GM23338 (cell line): ENCODE measurements at places on chromosomes 6 and 20. TPM values are rescaled to one million over a fixed set of nuclear protein-coding genes. Genes with fewer than 3 reads are reported as not detected.

HNF4A gene
- not detected in 2 replicates for total RNA-seq

EYA2 gene
- 0.16 and 0.56 TPM in 2 replicates for total RNA-seq

DNA sequence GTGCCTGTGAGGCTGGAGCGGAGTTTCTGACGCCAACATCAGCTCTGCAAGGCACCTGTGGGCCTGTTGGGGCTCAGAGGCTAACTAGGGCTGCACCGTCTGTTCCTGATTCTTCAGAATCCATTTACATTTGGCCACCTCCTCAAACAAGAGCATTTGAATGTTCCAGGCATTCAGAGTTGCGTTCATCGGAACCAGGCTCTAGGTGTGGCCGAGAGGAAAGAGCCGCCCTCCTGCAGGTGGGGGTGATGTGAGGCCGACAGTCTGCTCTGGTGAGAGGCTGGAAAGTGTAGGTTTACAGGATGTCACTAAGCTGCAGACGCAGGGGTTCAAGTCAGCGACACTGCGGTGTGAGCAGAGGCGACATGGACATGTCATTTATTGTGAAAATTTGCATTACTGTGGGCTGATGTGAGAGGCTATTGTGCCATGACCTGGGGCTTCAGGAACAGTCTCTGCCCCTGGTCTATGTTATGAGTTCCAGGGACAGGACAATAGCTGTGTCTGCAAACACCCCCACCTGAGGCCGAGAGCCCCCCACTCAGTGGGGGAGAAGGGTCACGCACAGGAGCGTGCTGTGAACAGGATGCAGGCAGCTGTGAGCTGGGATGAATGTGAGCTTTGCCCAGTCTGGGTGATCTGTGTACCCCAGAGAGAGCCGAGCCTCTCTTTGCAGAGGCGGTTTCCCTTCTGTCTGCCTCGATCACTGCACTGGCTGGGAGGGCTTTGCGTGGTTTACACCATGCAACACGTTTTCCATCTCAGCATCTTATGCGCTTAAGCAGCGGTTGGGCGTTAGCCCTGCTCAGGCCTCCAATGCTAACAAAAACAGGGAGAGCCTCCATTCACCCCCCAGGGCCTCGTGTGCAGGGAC, 21.1 kb downstream of the SLCO4A1 start:
- no peak for DNase-seq
- no peak overlapping the region for H3K27ac ChIP-seq
- no peak overlapping the region for H3K4me3 ChIP-seq
- H3K4me1 ChIP-seq, result no peaks in the 10 kb centered on the region

GRCh38 chr6:110537208-110538123, 61.1 kb upstream of the SLC22A16 start:
- no peaks in the 10 kb centered on the region for H3K36me3 ChIP-seq
- no peaks in the 10 kb centered on the region for H3K4me1 ChIP-seq
- H3K27me3 ChIP-seq, result no peaks in the 10 kb centered on the region
- no peak for DNase-seq

DNA sequence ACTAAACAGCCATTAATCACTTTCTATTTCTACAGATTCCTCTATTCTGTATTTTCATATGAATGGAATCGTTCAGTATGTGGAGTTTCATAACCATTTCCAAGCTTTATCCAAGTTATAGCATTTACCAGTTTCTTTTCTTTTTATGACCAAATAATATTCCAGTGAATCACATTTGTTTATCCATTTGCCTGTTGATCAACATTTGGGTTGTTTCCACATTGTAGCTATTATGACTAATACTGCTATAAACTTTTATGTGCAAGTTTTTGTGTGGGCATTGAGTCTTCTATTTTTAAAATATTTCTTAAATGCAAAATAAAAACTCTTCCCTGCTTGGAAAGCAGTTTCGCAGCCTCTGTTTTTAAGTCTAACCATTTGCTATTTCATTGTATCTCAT, 336.4 kb upstream of the OPRM1 start:
- H3K27ac ChIP-seq, result no peak overlapping the region
- H3K27me3 ChIP-seq, result no peaks in the 10 kb centered on the region
- no peaks in the 10 kb centered on the region for H3K36me3 ChIP-seq
- H3K4me3 ChIP-seq, result no peak overlapping the region
- no peaks in the 10 kb centered on the region for H3K4me1 ChIP-seq
